ENCODE measurements at places on chromosomes 2 and 18.

DNA sequence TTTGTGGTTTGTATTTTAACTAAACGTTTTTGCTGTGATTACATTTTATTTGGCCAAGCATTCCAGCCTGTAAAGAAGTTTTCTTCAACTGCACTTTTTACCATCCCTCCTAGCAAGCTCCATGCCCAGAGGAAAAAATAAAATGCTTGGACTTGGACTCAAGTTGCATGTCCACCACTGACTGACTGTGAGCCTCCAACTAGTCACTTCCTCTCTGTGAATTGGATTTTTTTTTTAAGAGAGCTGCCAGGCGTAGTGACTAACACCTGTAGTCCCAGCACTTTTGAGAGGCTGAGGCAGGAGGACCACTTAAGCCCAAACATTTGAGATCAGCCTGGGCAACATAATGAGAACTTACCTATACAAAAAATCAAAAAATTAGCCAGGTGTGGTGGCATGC lies 1185.2 kb upstream of the PIK3C3 start:
- no peak for DNase-seq

DNA sequence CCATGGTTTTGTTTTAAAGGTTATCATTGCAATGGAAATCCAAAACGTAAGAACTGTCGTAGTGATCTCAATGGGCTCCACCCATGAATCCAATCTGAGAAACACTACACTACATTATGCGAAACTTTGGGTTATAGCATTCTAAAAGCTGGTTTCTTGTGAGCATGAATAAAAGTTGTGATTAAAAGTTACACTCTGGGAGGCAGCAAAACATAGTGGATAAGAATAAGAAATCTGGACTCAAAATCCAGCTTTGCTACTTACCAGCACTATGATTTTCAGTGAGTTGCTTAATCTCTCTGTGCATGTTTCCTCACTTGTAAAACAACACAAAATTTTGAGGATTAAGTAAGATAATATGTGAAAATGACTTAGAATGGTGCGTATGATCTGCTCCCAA lies 25.7 kb upstream of the THOC1 start:
- DNase-seq: no peak

- no peak for DNase-seq
These were observed 7.4 kb upstream of the GPR17 start for GRCh38 chr2:127638361-127639110.

DNA sequence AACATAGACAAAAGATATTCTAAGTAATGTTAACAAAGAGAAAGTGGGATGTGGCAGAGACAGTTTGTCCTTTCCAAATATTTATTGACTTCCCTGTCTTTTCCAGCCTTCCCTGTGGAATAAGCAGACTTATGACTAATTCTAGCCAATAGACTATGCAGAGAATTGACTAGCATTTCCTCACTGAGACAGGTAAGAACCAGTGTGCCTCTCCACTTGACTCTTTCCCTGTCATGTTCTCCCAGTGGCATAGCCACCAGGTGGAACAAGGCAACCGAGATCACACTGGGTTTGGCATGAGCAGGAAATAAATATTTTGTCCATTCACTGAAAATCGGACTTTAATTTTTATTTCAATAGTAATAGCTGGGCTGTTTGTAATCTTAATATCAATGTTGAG lies 168.1 kb upstream of the CTAGE1 start:
- no peak for DNase-seq

DNA sequence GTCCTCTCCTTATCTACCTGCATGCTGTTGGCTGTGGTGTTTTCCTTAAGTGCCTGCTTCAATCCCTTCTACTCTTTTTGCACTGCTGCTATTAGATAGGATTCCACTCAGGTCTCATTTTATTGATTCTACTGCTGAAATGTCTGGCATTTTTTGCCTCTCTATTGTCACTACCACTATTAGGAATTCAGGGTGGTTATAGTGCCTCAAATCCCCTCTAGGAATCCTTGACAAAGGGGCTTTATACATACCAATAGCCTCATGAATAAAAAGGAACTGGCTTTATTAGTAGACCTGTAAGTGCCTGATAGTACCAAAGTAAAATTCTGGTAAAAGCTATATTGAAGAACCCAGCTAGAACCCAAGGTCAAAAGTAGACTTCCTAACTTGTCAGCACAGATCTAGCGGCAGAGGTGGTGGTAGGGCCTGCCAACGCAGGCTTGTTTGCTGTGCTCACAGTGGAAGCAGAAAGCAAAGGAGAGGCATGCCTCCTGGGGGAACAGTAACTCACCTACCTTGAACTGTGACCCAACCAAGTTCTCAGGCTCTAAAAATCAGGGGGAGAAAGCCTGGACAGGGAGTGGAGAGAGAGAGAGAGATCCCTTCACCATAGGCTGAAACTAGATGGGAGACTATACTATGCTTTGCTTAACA lies 200.8 kb downstream of the RAB3GAP1 start:
- DNase-seq: no peak

DNA sequence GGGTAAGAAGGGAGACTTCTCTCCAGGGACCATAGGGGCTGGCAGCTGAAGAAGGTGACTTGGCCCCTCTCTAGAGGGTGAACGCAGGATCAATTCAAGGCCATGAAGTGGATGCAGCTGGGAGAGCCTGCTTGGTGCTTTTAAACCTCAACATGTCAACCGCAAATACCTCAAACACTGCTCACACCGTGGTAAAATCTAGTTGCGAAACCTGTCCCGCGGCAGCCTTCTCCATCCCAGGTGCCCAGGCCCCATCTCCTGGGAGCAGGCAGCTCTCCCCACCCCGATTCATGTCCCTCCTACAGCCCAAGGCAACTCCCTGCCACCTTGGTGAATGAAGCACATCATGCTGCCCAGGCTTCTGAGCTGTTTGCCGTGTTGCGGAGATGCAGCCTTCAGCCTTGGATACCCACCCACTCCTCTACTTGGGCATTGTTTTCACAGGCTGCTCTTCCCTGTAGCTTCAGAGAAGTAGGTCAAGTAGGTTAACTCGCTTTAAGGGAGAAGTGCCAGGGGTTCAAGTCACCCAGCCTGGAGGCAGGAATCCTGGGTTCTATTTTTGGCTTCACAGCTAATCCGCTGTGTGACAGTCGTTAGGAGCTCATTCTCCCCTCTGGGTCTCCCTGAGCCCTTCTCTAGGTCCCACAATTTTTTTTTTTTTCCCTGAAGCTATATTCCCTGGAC lies 6.2 kb upstream of the EFR3B start:
- no peak for DNase-seq
